ENCODE measurements at places on chromosomes 3 and 15. TPM values are rescaled to one million over a fixed set of nuclear protein-coding genes. Genes with fewer than 3 reads are reported as not detected.

DNA sequence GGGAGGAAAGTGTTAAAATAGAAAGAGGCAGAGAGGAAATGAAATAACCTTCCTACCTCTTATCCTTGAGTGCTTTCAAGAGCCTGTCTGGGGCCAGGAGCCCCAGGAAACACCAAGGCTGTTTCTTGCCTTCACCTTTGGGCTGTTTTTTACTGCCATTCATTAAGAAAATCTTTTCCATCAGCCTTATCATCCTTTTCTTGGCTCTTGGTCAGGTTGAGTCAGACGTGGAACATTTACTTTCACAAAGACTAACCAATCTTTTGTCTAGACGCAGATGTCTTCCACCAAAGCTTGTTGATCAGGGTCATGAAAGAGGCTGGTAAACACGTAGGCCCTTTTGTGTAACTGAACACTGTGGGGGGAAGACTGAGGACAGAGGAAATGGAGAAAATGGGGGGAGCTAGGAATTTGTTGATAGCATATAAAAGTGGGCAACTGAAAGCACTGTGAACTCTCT is 151.0 kb upstream of the THBS1 start:
- DNase-seq, result peak; percentile 45

GRCh38 chr15:85354461-85354860 is 25.9 kb upstream of the AKAP13 start:
- DNase-seq, result no peak

DNA sequence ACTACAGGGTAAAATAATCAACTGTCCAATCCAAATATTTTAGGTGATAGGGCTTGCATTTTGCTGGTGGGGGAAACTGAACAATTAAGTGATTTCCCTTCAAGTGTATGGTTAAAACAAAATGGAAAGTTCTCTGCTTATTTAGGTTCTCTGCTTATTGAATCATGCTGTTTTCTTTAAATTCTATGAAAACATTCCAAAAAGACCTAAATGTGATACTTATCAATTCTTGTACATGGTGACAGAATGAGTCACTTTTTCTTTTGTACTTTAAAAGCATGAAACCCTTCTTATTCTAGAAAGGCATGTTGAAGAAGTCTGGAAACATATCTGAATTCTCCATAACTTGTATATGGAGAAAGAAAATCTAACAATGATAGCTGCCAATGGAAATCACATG is 192.6 kb downstream of the FMN1 start:
- DNase-seq, result no peak

DNA sequence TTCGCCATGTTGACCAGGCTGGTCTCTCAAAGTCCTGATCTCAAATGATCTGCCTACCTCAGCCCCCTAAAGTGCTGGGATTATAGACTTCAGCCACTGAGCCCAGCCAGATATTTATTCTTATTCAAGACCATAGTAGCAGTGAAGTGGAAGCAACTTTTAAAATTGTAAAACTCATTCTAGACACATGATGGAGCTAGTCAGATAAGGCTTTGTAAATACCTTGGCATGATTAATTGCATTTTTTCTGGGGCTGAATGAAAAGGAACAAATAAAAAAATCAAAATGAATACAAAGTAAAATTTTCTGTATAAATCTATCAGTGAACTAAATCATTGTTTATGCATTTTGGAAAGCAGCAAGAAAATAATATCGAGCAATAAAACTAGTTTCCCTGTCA is 4.1 kb upstream of the MYO1E start:
- DNase-seq, result no peak

GRAMD1C gene
- 5.5 TPM for polyA plus RNA-seq

DNA sequence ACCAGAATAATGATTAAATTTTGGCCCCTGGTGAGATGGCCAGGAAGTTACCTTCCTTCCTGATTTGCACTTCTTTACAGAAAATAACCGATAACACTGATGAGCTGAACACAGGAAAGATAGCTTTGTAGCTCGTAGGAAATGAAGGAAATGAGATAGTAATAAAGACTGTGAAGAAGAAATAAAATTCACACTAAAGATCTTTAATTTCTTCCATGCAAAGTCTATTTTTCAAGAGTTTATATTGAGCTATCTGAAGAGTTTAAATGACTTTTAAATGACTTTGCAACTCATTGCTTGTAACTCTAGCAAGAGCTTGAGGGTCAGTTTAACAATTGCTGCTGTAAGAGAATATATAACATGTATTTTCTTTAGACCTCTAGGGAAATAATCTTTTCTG is 543.0 kb downstream of the UNC13C start:
- DNase-seq, result peak; percentile 38

LMAN1L gene
- 0.18 TPM for polyA plus RNA-seq

- DNase-seq, result no peak
Observed at GRCh38 chr3:14795996-14796395, 22.8 kb upstream of the FGD5 start.

PPP1R14D gene
- 0.23 TPM for polyA plus RNA-seq

Measured in right lung (tissue), 10 donors.